ENCODE measurements at places on chromosomes 16 and 17. TPM values are rescaled to one million over a fixed set of nuclear protein-coding genes. Genes with fewer than 3 reads are reported as not detected.

- DNase-seq: peak; percentile 30
Observed at GRCh38 chr16:57724531-57724930, 11.0 kb upstream of the KATNB1 start.

KRTAP16-1 gene
- total RNA-seq: not detected

HIC1 gene
- 1.8 TPM for total RNA-seq

DNA sequence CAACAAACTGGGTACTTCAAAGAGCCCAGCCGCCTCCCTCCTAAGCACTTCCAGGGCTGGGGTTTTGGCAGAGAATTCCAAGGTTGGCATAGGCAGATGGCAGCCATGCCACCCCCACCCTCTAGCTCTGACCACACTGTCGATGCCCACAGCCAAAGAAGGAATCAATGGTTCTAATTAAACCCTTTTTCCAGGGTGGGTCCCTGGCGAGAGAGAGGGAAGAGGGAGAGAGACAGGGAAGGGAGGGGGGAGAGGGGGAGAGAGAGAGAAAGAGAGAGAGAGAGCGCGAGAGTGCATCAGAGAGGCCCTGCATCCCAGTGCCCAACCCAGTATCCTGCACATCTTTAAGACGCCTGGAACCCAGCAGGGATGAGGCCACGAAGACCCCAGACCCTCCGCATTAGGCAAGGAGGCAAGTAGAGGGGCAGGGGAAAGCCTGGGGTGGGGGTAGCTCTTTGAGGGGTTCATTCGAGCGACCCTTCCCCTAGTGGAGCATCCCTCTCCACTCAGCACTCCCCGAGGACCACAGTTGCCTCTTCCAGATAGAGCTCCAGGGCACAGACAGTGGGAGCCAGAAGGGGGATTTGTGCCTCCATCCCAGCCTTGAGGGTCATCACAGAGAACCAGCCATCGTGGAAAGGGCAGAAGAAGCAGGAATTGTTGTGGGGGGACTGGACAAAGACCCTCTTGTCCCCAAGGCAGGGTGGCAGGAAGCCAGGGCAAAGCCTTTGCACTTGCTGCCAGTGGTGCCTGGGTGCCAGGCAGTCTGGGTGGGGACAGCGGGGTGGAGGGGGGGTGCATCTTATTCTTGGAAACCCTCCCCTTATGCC lies 2.6 kb downstream of the SRCIN1 start:
- DNase-seq: no peak

KCNJ18 gene
- total RNA-seq: not detected

Data from Caco-2 (cell line).